SK-N-DZ (cell line): ENCODE measurements at places on chromosomes 16 and 17.

DNA sequence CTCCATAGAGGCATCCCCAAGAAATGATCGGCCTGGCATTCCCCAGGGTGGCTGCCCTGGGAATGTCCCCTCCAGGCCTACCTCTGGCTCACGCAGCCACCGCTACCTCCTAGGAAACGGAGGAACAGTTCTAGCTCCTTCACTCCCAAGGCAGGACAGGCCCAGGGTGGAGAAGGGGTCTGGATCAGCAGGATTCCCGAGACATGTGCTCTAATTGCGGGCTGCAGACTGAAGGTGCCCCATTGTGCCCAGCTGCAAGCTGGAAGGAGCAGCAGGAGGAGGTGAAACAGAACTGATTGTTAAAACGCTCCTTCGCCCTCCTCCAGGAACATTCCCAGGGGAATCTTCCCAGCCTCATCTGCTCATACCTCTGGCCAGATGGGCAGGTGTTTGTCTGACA lies 40.8 kb downstream of the SCNN1G start:
- DNase-seq = no peak

DNA sequence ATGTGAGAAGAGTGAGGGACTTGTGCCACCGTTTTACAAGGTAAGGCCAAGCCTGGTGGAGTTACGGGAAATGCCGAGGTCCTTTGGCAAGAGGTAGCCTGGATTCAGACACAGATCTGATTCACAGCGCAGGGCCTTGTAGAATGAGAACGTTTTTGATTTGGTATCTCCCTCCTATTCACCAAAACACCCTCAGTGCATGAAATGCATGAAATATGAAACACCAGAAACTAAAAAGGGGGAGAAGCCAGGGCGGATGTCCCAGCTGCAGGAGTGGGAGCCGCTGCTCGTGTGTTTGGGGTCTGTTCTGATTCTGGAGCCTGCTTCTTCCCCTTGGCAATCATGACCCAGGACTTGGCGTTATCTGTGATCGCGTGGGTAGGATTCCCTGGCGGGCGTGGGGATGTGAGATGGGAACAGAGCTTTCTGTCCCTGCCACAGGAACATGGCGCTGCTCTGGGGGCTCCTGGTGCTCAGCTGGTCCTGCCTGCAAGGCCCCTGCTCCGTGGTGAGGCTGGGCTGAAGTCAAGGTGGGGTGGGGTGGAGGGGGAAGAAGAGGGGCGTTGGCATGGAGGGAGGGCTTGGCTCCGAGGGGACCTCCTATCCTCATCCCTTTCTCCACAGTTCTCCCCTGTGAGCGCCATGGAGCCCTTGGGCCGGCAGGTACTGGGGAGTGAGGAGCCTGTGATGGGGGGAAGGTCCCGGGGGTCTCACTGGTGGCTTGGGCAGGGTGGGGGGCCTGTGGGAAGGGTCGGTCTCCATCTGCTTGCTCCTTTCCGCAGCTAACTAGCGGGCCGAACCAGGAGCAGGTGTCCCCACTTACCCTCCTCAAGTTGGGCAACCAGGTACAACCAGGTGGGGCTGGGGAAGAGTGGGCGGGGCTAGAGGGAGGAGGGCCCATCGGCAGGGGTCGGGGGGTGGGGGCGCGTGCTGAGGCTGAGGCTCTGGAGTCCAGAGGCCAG lies 2.2 kb downstream of the SERPINF2 start:
- no peak for DNase-seq

DNA sequence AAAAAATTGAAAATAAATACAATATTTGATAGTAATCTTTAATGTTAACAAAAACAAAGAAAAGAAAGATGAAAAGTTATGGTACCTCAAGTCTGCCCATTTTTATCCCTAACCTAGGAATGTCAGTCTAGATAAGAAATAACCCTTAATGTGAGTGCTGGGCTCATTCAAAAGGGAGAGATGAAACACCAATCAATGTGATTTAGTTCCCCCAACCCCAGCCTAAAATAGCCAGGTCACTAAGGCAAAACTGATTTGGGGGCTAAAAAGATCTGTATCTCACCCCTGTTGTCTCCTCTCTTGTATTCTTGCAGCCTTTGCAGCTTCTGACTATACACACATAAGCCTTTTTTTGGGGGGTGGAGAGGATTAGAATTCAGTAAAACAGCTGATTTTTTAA lies 3.2 kb upstream of the IGF2BP1 start:
- peak; percentile 47 for DNase-seq

DNA sequence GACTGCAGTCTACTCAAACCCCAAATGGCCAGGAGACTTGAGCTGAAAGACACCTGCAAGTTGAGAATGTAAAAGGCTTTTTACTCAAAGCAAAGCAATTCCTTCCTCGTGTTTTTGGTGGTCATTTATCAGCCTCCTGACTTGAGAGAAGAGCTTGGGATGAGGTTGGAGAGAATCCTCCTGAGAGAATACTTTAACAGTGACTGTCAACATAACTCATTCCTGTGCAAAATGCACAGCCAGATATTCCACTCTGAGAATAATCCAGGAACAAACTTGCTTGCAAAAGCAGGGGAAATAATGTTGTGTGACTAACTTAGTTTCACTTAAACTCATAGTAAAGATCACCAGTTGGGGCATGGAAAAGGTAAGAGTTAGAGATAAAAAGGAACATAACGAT lies 53.4 kb downstream of the SNTB2 start:
- DNase-seq = no peak

DNA sequence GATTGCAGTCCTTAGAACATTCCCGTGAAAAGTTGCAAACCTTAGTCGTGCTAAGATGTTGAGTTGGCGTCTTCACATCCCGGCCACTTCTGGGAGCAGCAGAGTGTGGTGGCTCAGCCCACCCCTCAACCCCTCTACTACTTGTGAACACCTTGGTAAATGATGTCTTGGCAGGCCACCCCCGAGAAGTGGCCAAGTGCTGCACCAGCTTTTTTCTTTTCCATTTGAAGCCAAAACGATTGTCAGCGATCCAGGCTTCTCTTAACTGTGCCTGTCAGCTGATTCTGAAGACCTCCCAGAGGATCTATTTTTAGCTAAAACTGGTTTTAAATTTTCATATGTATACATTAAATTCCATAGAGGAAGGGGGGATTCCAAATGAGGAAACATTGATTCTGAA lies 247.5 kb downstream of the CDH13 start:
- DNase-seq = no peak

DNA sequence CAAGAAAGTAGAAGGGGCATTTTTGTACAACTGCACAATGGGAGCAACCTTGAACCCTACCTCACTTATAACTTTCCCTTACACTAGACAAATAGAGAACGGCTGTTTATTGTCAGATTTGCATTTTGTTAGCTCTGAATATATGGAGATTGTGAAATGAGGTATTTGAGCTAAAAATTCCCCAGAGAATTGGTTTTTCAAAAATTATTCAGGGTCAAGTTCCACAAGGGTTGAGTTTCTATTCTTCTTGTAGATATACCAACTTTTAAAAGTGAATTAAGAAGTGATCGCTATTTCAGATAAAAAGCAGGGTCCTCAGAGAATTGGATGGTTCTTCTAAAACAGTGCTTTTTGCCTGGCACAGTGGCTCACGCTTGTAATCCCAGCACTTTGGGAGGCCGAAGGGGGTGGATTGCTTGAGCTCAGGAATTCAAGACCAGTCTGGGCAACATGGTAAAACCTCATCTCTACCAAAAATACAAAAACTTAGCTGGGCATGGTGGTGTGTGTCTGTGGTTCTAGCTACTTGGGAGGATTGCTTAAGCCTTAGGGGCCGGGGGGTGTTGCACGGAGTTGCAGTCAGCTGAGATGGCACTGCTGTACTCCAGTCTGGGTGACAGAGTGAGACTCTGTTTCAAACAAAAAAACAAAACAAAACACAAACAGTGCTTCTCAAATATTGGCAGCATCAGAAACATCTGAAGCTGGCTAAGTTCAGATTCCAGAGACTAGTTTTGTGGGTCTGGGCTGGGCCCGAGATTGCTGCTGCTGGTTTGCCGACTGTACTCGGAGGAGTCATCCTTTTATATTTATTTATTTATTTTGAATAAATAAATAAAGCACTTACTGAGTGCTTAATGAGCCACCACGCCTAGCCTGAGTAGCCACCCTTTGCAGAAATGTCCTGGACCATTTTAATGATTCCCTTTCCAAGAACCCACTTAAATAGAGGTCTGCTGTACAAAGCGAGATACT lies 50.9 kb downstream of the PECAM1 start:
- no peak for DNase-seq

- DNase-seq = no peak
Observed at GRCh38 chr17:49969795-49970389, 902 bp downstream of the DLX4 start.

DNA sequence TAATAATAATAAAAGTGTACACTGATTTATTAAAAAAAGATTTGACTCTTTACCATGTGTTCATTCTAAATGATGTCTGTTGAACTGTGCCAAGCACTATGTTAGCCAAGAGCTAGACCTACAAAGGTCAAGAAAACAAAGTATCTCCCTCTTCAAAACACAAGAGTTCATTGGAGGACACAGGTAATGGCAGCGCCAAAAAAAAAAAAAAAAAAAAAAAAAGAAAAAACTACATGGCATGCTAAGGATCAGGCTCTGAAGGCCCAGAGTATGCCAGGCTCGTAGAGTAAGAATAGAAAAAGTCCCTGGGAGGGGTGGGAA lies 35.2 kb downstream of the CYTH1 start:
- DNase-seq = no peak

GRCh38 chr16:64153718-64154117 lies 968.1 kb downstream of the CDH11 start:
- no peak for DNase-seq
